C1 segment of cervical spinal cord (tissue), 14 donors: ENCODE measurements at places on chromosomes 6 and 20.

GRCh38 chr6:44291841-44292240 lies 21.3 kb downstream of the AARS2 start:
- DNase-seq: no peak

DNA sequence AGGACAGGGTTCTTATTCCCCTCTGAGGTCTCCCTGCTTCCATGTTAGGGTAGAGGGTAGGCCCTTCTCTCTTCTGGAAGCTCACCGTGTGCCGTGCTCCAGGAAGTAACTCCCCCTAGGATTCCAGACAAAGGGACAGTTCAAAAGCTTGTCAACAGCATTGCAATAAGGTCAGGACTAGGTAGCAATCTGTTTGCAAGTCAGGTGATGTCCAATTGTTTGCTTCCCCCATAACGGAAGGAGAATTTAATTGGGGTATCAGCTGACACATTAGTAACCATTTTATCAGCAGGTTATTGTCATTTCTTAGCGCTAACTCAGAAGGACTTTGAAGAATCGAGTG lies 41.9 kb downstream of the SYNJ2 start:
- no peak for DNase-seq

DNA sequence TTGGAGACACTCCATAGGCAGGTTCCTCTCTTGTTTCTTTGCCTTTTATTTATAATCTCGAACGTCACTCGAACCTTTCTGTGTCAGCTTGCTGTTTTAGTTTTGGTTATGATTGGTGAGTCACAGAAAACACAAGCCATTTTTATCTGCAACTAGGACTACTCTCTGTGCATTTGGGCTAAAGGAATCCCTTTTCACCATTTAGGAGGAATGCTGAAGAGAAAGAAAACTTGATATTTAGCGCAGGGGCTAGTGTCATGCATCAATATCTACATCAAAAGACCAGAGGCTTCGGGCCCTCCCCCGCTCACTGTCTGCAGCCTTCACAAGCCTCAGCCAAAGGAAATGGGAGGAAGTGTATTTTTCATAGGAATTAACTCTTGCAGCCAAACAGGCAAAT lies 507.8 kb upstream of the CITED2 start:
- DNase-seq: no peak

DNA sequence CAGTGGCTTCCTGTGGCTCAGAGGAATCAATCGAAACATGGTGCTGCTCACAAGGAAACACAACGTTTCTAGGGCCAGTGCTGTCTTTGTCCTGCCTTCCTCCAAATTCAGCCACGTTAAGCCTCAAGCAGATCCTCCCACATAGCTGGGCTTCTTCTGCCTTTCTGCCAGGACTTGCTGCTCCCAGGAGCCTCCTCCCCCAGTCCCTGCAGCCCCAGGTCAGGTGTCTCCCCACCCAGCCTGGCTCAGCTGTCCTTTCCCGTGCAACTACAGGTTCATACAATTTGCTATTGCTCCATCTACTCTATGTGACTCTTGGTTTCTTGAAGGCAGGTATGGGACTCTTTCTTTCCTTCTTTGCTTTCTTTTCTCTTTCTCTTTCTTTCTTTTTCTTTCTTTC lies 215.3 kb upstream of the RNF24 start:
- DNase-seq: no peak

- no peak for DNase-seq
Observed at GRCh38 chr20:24406251-24406650, 63.2 kb upstream of the SYNDIG1 start.

GRCh38 chr6:157188213-157188612 lies 135.1 kb downstream of the TMEM242 start:
- no peak for DNase-seq

DNA sequence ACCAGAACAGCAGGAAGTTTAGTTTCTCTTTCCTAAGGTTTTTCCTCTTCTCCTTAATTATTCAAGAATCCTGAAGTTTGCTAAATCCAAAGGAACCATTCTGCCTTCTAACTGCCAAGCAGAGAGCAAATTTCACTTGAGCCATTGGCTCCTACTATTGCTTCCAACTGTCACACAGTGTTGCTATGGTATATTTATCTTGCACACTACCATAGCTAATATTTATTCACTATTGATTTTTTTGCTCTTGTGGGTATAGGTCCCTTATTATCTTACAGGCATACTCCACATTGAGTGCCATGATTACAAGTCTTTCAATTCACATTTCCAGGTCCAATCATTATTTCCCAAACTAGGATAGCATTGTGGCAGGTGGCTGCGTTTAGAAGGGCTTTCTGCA lies 266.7 kb upstream of the FLRT3 start:
- no peak for DNase-seq

DNA sequence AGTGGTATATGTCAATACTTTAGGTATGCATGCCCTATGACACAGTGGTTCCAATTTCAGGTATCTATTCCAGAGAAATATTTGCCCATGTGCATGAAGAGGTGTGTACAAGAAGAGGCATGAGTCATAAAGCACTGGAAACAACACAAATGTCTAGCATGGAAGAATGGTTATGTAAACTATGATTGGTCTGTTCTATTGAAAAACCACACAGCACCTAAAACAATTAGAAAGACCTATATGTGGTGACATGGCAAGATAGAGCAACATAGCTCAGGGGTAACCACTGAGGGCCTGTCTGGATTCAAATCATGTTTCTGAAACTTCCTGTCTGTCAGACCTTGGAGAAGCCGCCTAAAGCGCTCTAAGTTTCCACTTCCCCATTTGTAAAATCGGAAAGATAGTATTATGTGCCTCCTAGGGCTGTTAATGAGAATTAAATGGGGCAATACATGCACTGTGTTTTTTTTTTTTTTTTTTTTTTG lies 76.0 kb upstream of the SHLD1 start:
- DNase-seq: no peak

GRCh38 chr20:33838035-33838864 lies 27.1 kb downstream of the CHMP4B start:
- no peak for DNase-seq

DNA sequence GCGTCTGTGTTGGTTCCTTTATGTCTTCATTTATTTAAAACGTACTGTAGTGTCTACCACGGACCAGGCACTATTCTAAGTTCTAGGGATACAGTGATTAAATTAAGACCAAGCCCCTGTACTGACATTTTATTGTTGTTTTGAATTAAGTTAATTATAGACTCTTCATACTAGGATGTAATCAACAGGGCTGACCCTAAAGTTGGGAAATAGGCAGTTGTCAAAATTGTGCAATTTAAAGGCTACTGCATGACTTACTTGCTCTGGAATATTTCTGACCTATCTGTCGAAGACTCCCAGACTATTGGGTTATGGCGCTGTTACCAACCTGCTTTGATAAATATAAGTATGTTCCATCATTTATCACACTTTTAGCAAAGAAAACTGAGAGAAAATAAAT lies 6.7 kb downstream of the MYO6 start:
- no peak for DNase-seq

- no peak for DNase-seq
Observed at GRCh38 chr6:109021870-109022269, 72.8 kb downstream of the SESN1 start.

- no peak for DNase-seq
Observed at GRCh38 chr6:26097268-26097875, 10.1 kb downstream of the HFE start.

DNA sequence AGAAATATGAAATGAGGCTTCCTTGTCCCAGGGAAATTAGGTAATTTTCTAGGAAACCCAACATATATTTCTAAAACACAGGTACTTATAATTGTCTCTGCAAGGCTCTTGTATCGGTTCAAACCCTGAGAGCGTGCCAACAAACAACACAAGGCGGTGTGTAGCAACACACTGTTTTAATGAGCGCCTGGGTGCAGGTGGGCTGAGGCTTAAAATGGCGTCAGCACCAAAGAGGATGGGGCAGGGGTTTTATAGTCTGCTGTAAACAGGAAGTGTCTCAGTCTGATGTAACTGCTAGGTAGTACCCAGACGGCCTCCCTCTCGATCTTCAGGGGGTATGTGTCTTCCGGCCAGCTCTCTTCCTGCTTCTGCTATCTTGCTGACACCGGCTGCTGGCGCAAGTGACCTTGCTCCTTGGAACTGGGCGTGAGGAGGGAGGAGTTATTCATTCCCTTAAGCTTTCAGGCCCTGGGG lies 69.7 kb downstream of the EPB41L2 start:
- DNase-seq: no peak

- no peak for DNase-seq
Observed at GRCh38 chr20:22757424-22758183, 173.2 kb upstream of the FOXA2 start.

DNA sequence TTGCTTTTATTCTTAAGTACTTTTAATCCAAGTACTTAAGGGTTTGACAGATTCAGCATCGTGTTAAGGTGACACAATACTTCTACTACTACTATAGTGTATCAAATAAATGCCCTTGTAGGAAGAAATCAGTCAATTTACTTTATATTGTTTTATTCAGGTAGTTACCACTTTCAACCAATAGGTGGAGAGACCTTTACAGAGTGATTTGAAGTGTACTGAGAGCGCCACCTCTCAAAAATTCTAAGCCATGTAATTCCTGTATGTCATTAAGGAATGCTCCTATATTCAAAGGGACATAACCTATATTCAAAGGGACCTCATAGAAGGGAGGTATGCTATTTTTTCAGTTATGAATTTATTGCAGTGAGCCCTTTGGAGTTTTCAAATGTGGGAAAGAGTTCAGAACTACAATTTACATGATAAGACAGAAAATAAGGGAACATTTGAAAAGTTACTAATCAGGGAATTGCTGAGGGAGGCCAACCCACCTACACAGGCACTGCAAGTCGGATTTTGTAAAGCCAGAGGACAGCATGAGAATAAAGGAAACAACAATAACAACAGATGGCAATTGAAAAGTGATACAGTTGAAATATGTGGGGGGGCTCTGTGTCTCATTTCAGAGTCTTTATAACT lies 955.6 kb downstream of the TBC1D32 start:
- no peak for DNase-seq

DNA sequence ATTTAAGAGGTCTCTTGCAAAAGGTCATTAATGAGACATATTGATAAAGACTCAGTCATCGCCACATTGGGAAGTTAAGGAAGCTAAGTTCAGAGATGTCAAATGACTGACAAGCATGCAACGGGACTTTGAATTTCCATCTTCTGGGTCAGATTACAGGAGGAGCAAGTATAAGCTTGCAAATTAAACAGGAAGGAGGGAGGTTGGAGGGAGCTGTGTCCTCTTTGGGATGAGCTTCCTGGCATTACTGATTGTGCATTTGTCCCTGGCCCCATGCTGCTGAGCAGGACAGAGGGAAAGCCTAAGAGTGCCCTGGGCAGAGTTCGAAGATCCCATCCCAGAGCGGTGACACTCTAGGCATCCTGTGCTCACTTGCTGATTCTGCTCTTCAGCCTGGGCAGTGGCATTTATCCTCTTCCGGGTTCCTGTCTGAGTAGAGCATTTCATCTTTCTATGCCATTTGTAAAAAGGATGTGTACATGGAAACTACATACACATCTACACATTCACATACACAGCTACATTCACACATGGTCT lies 40.5 kb downstream of the SLC22A1 start:
- no peak for DNase-seq

- no peak for DNase-seq
Observed at GRCh38 chr6:105733556-105734162, 330.8 kb upstream of the PREP start.

DNA sequence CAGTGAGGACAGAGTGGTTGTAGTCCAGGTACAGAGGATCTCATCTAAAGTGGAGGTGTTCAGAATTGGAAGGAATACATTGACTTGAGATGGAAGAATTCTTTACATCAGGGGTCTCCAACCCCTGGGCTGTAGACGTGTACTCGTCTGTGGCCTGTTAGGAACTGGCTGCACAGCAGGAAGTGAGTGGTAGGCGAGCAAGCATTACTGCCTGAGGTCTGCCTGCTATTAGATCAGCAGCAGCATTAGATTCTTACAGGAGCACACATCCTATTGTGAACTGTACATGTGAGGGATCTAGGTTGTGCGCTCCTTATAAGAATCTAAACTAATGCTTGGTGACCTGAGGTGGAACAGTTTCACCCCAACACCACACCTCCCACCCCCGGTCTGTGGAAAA lies 121.1 kb downstream of the CDKAL1 start:
- no peak for DNase-seq

GRCh38 chr6:30769088-30769852 lies 24.9 kb upstream of the IER3 start:
- no peak for DNase-seq

- no peak for DNase-seq
Observed at GRCh38 chr6:111157412-111157811, 70.1 kb downstream of the SLC16A10 start.

DNA sequence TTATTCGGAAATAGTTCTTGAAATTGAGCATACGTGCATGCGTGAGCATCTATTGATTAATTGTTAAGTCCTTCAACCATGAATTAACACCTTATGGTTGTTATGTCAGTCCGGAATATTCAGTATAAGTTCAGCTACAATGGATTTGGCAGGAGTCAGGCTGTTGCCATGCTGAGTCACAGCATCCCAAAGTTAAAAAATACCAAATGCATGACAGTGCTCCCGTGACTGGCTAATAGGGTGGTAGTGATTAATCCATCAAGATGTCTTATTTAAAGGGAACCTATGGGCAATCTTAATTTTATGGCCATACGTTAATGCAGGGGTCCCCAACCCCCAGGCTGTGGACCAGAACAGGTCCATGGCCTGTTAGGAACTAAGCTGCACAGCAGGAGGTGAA lies 10.5 kb downstream of the RAE1 start:
- no peak for DNase-seq
